ENCODE measurements at places on chromosomes 1 and 21. TPM values are rescaled to one million over a fixed set of nuclear protein-coding genes. Genes with fewer than 3 reads are reported as not detected.

Gene DTL
- 47.7 TPM for total RNA-seq

Gene VWA1
- total RNA-seq: 2.9 TPM

Gene GCSAML
- total RNA-seq: not detected

Gene CACYBP
- 108 TPM for total RNA-seq

Gene SAMD11
- total RNA-seq: 1.6 TPM

Gene TSPAN2
- total RNA-seq: 2.5 TPM

Gene FAM43B
- 0.90 TPM for total RNA-seq

Gene ENO1
- 1,443 TPM for total RNA-seq

Gene ETV3L
- not detected for total RNA-seq

Gene ZZZ3
- 86.3 TPM for total RNA-seq

Gene OR2T29
- total RNA-seq: not detected

Gene ANXA9
- 0.49 TPM for total RNA-seq

Gene PLCH2
- total RNA-seq: not detected

Gene SLC16A4
- 36.8 TPM for total RNA-seq

Gene ERICH3
- total RNA-seq: not detected

Gene UBXN10
- not detected for total RNA-seq

Gene RALGPS2
- total RNA-seq: 74.7 TPM

Gene CR1L
- not detected for total RNA-seq

Gene PTPRU
- total RNA-seq: 25.8 TPM

Gene TNFRSF8
- 0.09 TPM for total RNA-seq

Gene RPE65
- not detected for total RNA-seq

Gene FH
- 99.7 TPM for total RNA-seq

Gene CLCA2
- 8.8 TPM for total RNA-seq

Gene CCDC190
- 4.6 TPM for total RNA-seq

Gene ST3GAL3
- 20.1 TPM for total RNA-seq

Gene SMIM1
- 4.6 TPM for total RNA-seq

Gene TSACC
- not detected for total RNA-seq

Gene OR2G6
- not detected for total RNA-seq

Gene PERM1
- total RNA-seq: 0.57 TPM

Gene TRPM2
- total RNA-seq: 0.08 TPM

Gene ARHGEF10L
- total RNA-seq: 23.9 TPM

Gene NLRP3
- under 0.01 TPM for total RNA-seq

Gene RIPPLY3
- total RNA-seq: not detected

Gene KLHL20
- 16.9 TPM for total RNA-seq

Gene HEYL
- not detected for total RNA-seq

Gene AXDND1
- 0.25 TPM for total RNA-seq

Gene TP73
- total RNA-seq: 0.18 TPM

Gene TRIM62
- 10.7 TPM for total RNA-seq

Gene C4BPB
- total RNA-seq: not detected

Gene LINGO4
- not detected for total RNA-seq

Gene IL10
- not detected for total RNA-seq

Gene SPRR1A
- not detected for total RNA-seq

Gene TNFRSF18
- total RNA-seq: not detected

Gene B3GALT5
- not detected for total RNA-seq

Gene CNTN2
- total RNA-seq: not detected

Gene PDE9A
- total RNA-seq: not detected

Gene BMP8B
- not detected for total RNA-seq

Gene LIN28A
- not detected for total RNA-seq

Gene OR10X1
- not detected for total RNA-seq

Gene FCN3
- not detected for total RNA-seq

Gene RERE
- total RNA-seq: 50.3 TPM

Gene ATG4C
- 25.3 TPM for total RNA-seq

Gene DMBX1
- total RNA-seq: not detected

Gene RGS5
- total RNA-seq: 6.4 TPM
